Activated CD4-positive, alpha-beta T cell treated with anti-CD3 and anti-CD28 coated beads for 1 hour (primary cell): ENCODE measurements at places on chromosomes 16 and 17.

- no peak for DNase-seq
Observed at GRCh38 chr16:4077174-4077649, 39.0 kb downstream of the ADCY9 start.

DNA sequence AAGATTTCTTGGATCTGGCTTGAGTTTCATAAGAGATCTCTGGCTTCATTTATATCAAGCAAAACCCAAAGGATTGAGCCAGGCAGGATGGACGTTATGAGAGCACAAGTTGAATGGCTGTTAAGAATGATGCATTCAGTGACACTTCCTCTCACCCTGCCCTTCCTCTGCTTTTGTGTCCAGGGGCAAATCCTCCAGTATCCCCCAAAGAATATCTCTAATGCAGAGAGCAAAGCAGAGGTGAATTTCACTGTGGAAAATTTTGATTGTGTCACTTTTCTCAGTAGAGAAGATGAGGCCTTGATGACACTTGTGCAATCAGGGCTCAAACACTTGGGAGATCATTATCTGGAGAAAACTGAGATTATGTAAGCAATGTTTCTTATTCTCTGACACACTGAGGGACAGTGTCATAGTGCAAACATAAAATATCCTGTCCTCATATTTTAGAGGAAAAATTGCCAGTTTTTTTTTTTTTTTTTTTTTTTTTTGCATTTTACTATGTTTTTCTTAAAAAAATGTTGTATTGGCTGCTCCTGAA, 25.3 kb downstream of the MARCHF10 start:
- DNase-seq: no peak

- no peak for DNase-seq
Observed at GRCh38 chr16:81467815-81468214, 23.2 kb downstream of the CMIP start.

GRCh38 chr16:50879873-50880695, 138.2 kb downstream of the CYLD start:
- no peak for DNase-seq

DNA sequence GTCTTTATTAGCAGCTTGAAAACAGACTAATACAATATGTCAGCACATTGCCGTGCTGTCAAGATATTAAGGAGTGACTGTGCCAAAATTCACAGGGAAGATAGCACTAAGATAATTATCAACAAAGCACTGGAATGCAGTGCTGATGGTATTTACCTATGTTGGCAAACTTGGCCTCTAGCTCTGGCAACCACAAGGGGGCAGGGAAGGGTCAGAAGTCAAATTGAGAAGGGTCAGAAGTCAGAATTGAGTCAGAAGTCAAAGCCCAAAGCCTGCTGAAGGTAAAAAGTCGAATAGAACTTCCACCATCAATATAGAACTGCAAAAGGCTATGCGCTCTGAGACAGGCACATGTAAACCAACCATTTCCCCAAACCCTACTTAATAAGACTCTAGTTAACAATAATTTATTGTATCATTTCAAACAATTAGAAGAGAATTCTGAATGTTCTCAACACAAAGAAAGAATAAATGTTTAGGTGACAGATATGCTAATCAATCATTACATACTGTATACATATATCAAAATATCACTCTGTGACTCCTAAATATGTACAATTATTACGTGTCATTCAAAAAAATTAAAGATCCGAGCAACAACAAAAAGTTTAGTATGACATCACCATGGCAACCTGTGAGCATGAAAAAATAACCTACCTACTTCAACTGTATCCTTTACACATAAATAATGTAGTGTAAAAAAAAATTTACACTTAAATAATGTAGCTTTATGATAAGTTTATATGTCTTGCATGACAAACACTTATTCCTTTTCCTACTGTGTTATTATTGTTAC, 916.1 kb downstream of the KCNJ2 start:
- DNase-seq: no peak

GRCh38 chr17:75707079-75707571, 14.1 kb upstream of the ITGB4 start:
- no peak for DNase-seq

- no peak for DNase-seq
Observed at GRCh38 chr17:47968836-47969235, 2.1 kb upstream of the CDK5RAP3 start.
